ENCODE measurements at places on chromosomes 7 and 10.

DNA sequence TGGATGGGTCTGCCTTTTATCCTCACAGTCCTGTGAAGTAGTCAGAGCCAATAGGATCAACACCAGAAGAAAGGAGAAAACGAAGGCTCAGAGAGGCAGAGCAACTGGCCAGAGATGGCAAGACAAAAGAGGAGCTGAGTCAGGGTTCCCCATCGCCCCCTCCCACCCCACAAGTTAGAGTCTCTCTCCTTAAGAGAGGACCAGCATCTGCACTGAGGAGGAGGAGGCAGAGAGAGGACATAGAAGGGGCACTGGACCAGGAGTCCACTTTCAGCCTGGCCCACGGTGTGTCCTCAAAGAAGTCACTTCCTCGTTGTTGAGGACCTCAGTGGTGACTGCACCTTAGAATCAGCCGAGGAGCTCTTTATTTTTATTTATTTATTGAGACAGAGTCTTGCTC, 11.6 kb downstream of the SPOCK2 start:
- no peak for DNase-seq

DNA sequence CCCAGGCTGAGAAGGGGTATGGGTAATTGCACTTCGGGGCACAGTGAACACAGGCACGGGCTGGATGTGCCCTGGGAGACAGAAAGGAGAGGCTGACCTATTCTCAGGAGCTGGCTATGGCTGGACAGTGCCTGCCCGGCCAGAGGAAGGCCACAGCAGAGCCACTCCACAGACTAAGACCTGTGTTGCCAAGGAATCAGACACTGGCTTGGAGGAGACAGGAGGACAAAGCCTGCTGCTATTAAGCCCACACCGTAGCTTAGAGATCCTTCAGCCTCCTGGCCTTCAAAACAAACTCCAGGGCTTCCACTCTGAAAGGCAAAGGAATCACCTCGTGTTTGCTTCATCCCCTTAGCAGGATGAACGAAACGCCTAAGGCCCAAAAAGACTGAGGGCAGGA, 82.2 kb downstream of the ALOX5 start:
- no peak for DNase-seq

DNA sequence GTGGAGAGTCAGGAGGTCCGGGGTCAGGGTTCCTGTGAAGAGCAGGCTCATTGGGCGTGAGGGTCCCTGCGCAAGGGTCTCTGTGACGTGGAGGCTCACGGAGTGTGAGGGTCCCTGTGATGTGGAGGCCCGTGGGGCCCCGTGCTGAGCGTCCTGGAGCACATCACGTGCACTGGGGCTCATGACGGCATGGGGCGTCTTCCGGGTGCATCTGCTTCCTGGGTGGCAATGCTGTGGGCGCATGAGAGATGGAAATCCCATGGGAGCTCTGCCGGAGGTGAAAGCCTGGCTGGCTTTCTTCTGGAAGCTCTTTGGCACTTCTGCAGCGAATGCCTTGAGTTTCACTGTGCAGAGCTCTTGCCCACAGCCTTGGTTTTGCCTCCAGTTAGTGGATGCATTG, 71.4 kb downstream of the WDR37 start:
- DNase-seq = no peak

DNA sequence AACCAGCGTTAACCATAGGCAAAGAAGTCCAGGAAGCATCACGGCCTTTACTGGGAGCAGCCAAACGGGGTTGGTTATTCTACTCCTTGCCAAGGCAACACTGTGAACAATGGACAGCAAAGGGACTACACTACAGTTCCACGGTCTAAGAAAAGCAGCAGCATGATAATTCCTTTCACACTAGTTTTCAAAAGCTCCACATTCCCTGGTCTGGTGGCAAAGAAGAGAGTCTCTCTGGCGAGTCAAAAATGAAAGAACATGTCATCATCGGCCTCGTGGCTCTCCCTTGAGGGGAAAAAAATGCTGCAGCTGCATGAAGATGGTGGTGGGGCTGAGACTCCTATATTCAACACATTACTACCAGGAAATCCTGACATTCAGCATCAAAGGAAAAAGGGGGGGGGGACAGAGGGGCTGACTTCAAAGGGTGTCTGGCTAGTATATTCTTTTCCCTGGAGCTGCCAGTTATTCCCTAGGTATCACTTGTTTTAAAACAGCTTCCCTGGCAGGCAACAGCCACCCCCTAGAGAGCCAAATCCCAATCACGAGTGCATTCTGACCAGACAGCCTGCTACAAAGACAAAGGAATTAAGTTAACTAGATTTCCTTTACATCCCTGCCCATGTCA, 49.1 kb downstream of the SLC37A3 start:
- DNase-seq = no peak

DNA sequence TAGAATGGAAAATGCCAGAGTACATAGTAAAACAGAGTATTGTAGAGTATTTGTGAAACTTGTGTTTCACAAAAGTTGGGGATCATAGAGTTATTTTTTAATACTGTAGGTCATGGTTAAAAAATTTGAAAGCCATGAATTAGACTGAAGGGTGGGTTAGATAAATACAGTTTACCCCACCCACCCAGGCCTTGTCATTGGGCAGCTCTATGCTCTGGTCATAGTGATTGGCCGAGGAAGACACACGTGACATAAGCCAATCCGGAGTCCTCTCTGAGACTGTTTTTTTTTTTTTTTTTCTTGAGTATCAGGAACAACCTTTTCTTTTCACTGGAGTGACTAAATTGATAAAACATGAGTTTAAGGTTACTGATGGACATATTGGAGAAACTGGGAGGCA, 33.3 kb upstream of the ORC5 start:
- DNase-seq = no peak

GRCh38 chr7:18873734-18874336, 243.6 kb downstream of the TWIST1 start:
- no peak for DNase-seq

DNA sequence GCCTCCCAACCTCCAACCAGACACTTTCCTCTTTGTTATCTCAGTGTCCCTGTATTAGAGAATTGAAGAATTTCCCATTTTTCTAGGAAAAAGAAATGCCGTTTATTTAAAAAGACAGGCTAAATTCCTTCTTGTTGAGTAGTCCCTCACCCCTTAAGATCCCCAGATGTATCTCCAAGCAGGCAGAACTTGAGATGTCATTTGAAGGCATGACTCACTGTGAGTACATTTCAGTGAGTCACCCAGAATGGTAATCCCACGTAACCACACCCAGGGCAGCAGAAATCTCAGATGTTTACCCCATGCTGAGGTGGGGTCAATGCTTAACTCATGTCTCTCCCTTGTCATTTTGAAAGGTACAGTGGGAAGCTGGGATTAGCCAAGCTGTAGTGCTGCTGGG, 4.4 kb downstream of the ZNF655 start:
- peak; percentile 34 for DNase-seq

GRCh38 chr7:6398943-6399342, 48.8 kb downstream of the DAGLB start:
- no peak for DNase-seq

- DNase-seq = no peak
Measured at GRCh38 chr10:91935886-91936285, 12.3 kb downstream of the BTAF1 start.

DNA sequence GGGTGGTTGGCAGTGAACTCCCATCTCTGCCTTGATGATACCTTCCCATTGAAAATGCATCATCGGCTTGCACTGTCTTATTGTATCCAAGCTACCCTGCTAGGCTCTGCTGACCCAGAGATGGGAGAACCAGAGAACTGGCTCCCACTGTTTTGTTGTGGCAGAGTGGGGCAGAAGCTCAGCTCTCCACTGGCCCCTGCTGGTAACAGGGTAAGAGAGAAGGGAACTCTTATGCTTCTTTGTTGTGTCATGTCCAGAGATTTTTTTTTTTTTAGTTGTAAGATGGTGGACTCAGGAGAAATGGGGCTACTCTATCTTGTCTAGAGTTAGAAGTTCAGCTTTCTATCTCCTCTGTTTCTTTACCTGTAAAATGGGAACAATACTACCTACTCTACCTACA, 100.5 kb upstream of the SDK1 start:
- DNase-seq = peak; percentile 44

DNA sequence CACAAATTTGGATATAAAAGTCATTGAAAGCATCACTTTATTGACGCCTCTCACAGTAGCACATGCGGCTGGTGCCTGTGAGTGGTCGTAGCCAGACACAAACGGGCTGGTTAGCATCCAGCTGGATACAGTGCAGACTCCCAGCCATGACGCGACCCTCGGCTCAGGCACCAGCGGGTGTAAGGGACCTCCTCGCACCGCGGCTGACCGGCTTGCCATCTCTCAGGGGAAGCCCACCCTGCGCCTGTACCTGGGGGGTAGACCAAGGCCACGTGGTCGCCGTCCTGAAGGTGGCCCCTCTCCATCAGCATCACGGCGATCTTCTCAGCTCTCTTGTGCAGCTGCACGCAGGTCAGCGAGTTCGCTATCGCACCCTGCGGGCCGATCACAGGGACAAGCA, 213.8 kb downstream of the ZMYND11 start:
- no peak for DNase-seq

DNA sequence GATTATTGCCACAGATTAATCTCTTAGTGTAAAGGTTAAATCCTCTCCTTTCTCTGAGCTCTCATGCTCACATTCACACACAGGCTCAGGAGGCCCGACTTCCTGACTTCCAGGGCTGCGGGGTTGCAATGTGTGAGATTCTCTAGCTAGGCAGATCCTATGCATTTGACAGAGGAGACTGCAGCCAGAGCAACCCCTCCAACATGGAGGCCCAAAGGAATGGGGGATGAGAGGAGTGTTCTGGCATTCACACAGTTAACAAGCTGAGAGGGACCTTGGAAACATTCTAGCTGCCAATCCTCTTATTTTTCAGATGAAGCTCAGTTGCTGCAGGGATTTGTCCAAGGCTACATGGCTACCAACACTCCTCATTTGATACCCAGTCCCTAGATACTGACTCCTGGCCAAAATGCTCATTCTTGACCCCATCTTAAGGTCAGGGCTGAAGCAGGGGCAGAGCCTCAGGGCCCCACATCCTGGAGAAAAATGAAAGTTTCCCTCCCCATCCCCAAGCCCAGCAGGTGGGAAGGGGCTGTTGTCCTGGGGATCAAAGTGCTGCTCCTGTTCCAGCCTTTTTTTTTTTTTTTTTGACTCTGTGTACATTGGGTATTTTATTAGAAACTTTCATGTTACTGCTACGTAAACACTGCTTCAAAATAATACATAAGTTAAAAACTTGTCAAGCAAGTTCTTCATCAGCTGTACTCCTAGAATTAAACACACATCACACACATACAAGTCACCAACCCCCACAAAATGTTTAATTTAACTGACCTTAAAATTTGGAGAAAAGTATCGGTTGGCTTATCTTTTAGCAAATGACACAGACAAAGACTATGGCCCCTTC, 325.6 kb downstream of the PLXNA4 start:
- DNase-seq = no peak
